KG1 (cell line): ENCODE measurements at places on chromosomes 4 and X.

GRCh38 chr4:184007891-184008290 lies 102.8 kb downstream of the STOX2 start:
- DNase-seq: no peak

- no peak for DNase-seq
Measured at GRCh38 chr4:102694791-102695190, 66.0 kb downstream of the MANBA start.

GRCh38 chr4:76597423-76597979 lies 162.5 kb downstream of the SHROOM3 start:
- no peak for DNase-seq

DNA sequence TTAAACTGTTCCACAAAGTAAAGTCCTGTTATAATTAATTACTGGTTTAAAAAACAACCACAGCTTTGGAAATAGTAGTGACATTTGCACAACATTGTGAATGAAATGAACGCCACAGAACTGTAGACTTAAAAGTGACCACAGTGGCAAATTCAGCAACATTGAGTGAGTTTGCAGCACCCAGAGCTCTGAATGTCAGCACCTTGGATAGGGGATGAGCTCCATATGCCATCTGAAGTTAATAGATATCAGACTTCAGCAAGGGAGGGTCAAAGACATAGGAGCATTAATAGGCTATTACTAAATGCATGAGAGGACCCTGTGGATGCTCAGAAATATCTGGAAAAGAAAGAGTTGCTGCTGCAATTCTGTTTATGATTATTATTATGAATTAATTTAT lies 55.3 kb upstream of the KCNIP4 start:
- no peak for DNase-seq

DNA sequence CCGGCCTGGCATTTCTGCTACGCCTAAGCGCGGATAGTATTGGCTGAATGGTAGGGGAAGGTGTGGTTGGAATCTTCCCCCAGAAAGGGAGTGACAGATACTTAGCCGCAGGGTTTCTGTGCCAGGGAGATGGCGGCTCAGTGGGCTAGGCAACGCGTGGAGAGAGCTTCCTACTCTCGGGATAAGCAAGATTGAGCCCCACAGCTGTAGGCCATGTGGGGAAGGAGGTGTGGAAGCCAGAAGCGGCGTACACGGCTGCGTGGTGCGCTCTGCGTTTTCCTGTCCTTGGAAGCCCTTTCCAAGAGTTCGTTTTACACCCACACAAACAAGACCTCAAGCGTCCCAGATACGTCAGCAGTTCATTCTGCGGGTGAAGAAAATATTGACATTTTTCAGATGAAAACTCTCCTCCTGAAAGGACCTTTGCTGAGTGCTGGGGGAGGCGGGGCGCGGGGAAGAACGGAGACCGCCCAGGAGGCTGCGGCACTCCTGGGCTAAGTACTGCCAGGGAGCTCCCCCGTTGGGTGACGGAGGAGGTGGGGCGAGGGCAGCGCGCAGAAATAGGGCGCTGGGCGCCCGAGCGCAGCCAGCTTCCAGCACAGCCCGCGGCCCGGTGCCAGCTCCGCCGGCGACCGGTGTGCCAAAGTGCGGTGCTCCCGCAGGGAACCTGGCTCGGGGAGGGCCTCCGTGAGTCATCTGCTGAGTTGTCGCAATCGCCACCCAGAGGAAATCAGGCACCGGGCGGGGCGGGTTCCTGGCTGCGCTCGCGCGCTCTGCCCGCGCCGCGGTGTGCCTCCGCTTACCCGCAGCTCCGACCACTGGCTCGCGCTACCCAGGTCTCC lies at the start of gene GPAT3:
Gene GPAT3 (plus strand): TSS at position 589 of the 842 bp plus-strand sequence. CDS start 515 bp downstream, outside the sequence.
- peak; percentile 34 for DNase-seq

GRCh38 chr4:14022456-14022855 lies 394.9 kb upstream of the BOD1L1 start:
- no peak for DNase-seq

GRCh38 chrX:155747520-155747919 lies 133.6 kb upstream of the VAMP7 start:
- DNase-seq: no peak
